NCI-H1417 (cell line): ENCODE measurements at places on chromosomes 16 and 17.
A peak's percentile ranks its signal among the peaks of the same experiment; 100 is the strongest.

DNA sequence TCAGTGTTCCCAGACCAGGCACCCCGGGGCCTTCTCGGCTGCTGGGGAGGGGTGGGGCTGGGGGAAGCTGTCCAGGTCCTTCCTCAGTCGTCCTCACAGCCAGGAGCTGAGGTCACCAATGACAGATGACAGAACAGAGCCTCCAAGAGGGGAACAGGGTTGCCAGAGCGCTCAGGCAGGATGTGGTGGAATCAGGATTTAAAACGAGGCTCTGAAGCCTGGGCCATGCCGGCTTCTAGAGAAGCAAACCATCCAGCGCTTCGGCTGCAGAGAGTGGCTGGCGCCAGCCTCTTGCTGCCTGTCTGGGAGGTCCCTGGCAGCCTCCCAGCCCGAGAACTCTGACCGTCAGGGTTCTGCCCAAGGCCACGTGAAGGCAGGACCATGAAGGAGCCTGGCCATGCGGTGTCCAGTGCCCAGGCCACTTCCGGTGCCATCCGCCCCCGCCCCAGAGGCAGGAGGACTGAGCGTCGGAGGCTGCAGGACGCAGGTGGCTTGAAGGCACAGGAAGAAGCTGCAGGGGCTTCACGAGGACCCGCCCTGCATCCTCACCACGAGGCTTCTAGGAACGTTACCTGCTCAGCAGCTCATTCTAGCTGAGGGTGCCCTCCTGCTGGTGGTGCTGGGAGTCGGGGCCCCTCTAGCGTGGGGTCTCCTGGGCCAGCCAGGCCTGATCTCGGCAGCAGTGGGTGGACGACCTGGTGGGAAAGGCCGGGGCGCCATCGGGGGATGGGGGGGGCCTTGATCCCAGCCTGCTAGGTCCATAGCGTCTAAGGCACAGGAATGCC, 78.5 kb downstream of the KLHDC4 start:
- no peak for DNase-seq

- DNase-seq: no peak
Observed at GRCh38 chr17:48738424-48738802, 9.9 kb upstream of the HOXB13 start.

DNA sequence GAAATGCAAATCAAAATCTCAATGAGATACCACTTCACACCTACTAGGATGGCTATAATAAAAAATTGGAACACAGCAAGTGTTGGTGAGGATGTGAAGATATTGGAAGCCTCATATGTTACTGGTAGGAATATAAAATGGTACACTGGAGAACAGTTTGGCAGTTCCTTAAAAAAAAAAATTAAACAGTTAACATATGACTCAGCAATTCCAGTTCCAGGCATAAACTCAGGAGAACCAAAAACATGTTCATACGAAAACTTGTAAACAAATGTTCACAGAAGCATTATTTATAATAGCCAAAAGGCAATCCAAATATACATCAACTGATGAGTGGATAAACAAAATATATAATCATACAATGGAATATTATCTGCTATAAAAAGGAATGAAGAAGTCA, 28.2 kb downstream of the ZNF652 start:
- no peak for DNase-seq

- no peak for DNase-seq
Observed at GRCh38 chr17:55757659-55758058, 6.8 kb downstream of the PCTP start.

DNA sequence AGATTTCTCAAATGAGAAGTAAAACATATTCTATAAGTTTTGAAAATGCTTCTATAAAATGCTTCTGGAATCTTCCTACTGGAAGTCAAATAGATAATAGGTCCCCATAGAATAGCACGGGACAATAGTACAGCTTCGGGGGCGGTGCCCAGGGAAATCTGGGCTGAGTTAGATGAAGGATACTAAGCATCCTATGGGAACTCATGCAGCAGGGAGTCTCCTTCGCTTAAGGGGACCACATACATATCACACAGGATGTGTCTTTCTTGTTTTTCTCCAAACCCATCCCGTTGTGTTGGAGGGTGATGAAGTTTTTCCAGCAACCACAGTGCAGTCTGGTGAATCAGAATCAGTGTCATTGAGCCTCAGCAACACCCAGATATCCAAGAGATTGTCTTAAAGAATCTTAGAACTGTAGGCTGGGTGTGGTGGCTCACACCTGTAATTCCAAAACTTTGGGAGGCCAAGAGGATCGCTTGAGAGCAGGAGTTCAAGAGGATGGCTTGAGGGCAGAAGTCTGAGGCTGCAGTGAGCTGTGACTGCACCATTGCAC, 84.2 kb downstream of the PITPNC1 start:
- no peak for DNase-seq

DNA sequence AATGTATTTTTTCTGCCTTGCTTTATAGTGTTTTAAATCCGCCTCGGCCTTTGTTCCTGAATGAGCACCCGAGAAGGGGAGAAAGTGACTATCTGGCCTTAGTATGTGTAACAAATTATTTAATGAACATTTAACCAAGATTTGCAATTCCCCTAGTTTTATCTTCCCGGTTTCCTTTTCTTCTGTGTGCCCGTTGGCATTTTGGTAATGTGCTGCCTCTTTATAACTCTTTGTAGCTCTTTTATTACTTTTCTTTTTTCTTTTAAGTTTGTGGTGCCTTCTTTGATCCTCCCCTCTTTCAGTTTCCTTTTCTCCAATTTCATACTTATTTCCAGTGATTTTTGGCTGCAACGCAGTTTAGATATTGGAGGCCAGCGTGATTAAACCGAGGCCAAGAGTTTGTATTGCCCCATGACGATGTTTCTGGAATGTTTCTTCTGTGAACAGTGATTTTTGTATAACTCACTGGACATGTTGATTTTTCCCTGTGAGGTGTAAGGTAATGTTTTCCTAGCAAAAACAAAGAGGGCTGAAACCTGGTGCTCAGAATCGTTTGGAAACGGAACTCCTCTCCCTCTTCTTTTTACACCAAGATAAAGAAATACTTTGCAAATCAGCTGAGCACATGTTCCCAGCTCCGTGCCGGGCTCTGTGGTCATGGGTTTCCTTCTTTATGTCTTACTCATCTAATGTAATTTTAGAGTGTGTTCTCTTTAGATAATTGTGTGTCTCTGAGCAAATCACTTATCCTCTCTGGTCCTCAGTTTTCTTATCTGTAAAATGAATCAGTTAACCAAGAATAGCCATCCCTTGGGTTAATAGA, 344.3 kb downstream of the WWOX start:
- DNase-seq: no peak

GRCh38 chr17:9553596-9553995, 22.0 kb downstream of the STX8 start:
- no peak for DNase-seq

DNA sequence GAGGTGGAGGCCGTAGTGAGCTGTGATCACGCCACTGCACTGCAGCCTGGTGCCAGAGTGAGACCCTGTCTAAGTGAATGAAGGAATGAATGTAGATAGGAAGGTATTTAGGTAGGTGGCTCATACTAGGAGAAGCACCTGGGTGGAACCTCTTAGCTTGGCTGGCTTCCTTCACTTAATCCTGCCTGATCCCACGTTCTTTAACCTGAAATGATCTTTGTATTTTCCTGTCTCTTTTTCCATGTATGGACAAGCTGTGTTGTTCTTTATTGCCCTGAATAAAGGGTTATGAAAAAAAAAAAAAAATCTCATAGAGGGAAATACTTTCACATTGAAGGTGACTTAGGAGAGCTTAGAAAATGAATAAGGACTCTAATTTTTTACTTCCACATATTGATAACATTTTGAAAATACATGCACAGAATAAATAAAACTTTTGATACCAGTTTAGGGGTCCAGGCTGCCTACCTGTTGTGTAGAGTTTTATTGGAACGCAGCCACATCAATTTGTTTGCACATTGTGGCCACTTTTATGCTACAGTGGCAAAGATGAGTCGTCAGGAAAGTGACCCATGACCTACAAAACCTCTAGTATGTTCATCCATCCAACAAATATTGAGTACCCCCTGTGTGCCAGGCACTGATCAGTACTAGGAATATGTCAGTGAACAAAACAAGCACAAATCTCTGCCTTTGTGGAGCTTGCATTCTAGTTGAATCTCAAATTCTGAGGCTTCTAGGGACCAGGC, 44.6 kb downstream of the VPS35L start:
- no peak for DNase-seq

GRCh38 chr16:63776034-63776433, 1345.8 kb downstream of the CDH11 start:
- no peak for DNase-seq

- DNase-seq: peak; percentile 2
Observed at GRCh38 chr17:9291912-9292560, 270.7 kb downstream of the NTN1 start.

DNA sequence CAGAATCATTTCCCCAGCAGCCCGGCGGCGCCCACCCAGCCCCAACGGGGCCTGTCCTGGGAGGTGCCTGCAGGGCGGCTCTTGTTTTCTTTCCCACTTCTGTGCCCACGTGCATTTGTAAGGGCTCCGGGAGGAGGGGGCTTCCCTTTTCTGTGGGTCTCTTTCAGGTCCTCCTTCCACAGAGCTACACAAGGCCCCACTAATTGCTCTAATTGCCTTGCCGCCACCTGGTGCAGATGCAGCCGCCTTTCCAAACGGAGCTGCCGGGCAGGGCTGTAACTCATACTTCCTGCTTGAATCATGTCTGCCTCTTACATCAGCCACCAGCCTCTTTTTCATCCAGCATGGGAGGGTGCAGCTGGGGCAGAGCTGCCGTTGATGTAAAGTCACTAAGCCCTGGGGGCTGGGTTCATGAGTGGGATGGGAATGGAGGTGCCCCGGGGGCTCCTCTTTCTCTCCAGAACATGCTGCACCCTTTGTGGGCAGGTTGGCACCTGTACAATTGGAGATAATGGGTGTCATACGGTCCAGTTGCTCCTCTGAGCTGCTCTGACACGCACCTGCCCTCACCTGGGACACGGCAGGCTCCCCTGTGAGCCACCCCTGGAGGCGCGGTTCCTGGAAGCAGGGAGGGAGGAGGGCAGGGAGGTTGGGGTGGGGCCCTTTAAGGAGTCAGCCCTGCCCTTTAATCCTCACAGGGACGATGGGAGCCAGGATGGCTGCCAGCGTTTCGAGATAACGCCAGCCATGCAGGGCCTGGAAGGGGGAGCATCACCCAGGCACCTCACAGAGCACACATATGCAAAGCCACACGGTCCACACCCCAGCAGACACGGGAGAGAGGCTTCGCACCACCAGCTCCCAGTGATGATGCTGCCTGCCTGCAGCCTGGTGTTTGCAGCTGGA, 41.1 kb upstream of the KLHDC4 start:
- peak; percentile 98 for DNase-seq

DNA sequence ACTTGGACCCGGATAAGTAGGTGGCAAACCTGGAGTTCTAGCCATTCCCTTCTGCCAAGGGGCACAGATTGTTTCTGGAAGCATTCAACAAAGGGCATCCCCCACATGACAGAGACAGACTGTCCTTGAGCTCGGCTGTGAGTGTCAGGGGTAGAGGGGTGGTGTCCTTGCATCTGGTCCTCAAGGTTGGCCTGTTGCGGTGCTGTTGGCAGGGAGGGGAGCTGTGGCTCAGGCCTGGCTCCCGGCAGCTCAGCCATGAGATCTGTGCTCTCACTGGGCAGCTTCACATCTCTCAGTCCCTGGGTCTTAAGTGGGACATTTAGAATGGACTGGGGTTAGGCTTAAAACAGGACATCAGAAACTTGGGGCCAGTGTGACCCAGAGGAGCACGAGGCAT, 20.4 kb downstream of the CCDC182 start:
- no peak for DNase-seq

DNA sequence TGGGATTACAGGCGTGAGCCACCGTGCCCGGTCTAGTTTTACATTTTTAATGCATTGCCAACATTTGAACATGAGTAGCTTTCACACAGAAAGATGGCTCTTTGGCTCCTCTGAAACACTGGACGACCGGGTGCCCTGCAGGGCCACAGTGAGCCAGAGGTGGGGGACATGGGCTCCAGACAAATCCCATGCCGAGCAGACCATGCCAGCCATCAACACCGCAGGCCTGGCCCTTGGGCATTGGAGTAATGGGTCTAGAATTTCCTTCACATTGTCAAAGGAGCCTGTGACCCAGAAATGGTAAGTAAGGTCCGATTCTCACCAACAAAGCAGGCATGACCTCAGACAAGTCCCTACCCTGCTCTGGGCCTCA, 21.4 kb upstream of the MPRIP start:
- no peak for DNase-seq

- DNase-seq: no peak
Observed at GRCh38 chr16:79564671-79565107, 35.8 kb downstream of the MAF start.

GRCh38 chr17:67489273-67489672, 112.2 kb downstream of the PITPNC1 start:
- DNase-seq: no peak

- no peak for DNase-seq
Observed at GRCh38 chr16:887846-888245, 82.9 kb downstream of the LMF1 start.

DNA sequence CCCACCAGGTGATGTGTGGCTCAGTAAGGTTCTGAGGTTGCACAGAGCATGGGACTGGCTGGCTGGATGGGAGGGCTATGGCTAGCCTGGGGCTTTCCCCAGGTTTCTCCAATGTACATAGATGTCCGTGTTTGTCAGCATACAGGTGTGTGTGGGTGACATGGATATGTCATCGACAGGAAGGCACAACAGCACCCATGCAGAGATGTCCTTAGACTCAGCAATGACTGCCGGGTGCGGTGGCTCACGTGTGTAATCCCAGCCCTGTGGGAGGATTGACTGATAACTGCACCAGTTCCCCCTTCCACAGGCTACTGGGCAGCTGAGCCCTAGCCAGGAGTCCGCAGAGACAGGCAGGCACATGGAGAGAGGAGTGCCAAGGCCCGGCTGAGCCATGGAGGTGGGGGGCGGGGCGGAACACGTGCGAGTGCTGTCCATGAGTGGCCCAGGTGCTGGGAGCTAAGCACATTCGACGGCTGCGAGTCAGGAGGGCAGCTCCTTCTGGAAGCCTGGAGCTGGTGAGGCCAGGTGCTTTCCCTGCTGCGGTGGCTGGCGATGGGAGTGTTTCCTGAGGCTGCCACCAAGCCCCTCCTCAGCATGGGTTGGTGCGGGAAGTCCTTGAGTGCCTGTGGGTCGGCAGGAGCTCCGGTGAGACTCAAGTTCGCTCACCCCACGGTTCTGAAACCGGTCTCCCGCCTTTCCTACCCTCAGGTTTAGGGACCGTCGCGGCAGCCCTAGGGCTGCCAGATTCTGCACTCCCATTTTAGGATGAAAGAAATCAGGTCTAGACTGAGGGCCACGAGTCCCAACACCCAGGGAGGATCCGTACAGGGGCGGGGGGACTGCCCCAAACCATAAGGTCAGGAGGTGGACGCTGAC, 858 bp upstream of the ASPSCR1 start:
- DNase-seq: peak; percentile 82
